Retina (tissue), 1 donor: ENCODE measurements at places on chromosomes 3 and 15.

DNA sequence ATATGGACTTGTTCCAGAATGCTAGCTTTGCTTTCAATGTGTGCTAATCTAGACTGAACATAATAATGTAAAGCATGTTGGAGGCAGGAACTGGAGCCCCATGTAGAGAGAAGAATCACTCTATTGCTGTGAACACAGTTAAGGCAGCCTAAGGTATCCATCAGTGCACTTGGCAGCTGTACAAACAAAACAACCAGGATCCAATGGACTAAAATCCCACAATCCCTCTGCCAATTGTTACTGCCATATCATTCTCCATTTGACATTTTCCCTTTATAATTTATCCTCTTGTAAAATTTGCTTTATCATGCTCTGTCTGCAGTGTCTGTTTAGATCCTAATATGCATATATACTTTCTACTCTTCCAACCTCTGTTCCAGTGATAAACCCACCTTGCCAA is 756.8 kb upstream of the LMCD1 start:
- DNase-seq, result no peak

- DNase-seq, result no peak
These were observed 190.0 kb downstream of the PLCH1 start for GRCh38 chr3:155554777-155555451.

- peak; percentile 24 for DNase-seq
These were observed 353.8 kb downstream of the FGF12 start for GRCh38 chr3:192373586-192373985.

DNA sequence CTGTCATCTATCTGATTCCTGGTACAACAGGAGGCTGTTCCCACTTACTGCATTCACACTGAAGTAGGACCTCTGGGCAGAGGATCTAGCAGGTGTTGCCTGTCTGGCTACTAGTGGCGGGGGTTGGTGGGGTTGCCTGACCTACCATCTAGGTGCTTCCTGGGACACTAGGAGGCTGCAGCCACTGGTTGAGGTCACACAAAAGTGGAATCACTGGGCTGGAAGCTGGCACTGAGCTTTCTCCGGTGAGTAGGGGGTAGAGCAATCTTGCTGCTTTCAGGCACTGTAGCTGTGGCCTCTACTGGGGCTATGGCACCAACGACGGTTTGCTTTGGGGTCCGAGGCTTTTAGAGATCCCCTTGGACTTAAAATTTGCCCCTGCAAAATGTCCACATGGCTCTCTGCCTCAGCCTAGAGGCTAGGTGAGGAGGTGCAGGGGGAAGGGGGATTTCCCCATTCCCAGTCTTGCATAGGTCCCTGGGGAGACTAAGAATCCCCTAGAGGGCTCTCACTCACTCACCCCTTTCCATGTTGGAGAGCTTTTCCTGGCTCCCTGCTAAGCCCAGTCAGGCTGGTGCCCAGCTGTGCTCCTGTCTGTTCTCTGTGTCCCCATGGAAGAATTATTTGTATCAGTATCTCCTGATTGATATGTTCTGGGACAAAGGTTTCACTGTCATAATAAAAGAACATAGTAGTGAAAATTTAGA is 397.7 kb upstream of the EPHA6 start:
- DNase-seq, result no peak

- no peak for DNase-seq
These were observed 79.0 kb downstream of the SERPINI1 start for GRCh38 chr3:167814441-167814951.

DNA sequence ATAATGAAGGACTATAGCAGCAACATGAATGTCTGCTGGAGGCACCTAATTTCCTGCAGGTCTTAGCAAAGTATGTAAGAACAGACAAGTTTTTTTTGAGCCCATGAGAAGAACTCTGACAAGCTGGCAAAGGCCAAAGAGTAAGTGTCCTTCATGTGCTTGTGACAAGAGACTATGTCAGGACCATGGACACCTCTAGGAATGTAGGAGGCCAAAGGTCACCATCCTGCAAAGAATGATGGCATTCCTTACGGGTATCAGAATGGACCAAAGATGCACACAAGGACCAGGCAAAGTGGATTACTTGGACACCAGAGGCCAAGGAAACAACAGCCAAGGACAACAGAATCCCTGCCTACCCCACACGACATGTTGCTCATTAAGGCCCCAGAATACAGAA is 858.5 kb upstream of the CFAP20DC start:
- no peak for DNase-seq

GRCh38 chr3:1910322-1910721 is 188.3 kb upstream of the CNTN4 start:
- peak; percentile 34 for DNase-seq

DNA sequence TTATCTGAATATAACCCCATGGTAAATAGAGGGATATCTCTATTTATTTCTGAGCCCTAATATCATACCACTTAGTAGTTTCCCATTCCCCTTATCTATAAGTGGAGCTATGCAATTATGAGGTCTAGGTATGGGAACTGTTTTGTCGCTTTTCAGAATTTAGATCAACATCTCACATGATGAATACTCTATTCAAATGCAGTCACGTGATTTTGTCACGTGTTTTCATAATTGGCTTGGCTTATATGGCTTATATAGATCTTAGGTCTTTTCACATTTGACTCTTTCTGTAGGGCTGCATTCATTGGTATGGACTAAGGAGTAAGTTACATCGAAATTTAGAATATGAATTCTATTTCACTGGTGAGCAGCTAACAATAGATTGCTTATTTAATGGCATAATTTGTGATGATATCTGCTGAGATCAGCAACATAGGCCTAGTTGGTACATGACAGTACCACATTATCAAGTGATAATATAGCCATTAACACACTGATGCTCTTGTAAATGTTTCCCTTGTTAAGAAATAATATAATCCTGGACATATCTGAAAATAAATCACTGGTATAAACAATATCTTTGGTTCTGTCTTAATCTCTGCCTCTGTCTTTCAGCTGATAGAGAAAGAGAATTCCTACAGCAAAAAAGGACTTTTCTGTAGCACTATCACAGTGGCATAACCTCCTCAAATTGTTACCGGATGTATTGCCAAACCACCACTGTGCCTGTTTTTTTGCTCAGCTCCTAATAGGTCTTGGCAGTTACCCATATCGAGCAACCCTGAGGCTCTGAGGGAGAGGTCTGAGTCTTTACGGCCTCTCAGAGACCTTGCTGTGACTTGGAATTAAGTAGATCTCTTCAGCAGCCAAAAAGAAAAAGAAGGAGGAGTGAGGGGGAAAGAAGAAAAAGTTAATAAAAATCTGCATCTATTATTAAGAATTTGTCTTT is 357.1 kb downstream of the ZPLD1 start:
- no peak for DNase-seq

DNA sequence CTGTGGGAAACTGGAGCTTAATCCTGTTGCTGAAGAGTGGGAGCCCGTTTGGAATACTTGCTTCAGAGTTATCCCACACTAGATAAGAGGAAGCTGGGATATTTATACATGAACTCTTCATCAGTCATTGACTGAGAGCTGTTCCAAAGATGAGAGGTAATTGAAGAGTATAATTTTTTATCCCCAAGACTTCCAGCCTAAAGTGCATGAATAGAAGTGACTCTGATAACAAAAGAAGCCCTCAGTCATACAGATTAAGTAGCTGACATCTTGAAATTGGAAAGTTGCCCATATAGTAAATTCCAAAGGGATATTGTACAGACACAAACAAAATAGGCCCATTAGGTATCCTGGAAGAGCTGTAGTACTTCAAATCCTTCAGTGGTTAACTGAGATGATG is 268.0 kb downstream of the EPHA3 start:
- no peak for DNase-seq

GRCh38 chr3:171173736-171174135 is 147.2 kb upstream of the SLC2A2 start:
- no peak for DNase-seq

- DNase-seq, result no peak
These were observed 596 bp downstream of the BTD start for GRCh38 chr3:15602146-15602536.

DNA sequence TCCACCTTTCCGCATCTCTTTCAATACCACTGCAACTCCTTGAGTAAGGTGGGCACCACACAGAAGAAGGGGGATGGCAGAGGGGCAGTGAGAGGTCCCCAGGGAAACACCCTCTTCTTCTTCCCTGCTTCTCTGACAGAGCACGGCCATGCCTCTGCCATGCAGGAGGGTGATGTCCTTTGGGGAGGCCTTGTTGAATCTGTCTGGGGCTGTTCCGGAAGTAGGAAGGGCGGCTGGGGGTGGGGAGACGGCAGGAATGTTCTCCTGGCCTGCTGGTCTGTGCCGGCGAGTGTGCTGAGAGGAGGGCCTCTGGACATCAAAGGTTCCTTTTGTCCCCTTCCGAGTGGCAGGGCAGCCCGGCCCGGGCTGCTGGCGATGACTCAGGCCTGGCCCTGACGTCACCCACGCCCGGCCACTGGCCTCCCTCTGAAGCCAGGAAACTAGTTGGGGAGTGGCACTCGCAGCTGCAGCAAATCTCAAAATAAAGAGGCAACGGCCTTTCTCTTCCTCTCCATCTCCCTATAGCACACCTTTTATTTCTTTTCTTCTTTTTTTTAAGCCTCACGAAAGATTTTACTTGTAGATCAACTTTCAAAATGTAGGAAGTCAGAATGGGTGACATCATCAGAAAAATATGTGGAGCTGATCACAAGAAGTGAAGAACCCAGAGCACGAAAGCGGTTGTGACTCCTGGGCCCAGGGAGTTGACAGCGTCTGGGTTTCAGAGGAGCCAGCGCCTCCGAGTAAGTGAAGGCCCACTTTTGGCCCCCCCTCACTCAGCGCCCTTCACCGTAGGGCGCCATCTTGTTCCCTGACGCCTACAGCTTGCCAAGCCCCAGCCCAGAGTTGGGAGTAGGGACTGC is at the start of gene ZBTB38:
ZBTB38 (plus strand) TSS at position 443 of the 863 bp plus-strand sequence. CDS start 73,885 bp downstream, outside the sequence.
- peak; percentile 73 for DNase-seq

DNA sequence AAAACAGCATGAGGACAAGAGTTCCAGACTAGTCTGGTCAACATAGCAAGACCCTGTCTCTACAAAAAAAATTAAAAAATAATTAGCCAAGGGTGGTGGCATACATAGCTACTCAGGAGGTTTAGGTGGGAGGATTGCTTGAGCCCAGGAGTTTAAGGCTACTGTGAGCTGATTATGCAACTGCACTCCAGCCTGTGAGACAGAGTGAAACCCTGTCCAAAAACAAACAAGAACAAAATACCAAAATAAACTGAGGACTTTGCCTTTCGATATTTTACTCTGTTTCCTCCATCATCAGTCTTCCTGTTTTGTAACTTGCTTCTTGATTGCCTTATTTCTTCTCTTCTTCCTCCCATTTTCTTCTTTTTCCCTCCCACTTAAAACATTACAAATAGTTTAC is 504.4 kb downstream of the ROBO1 start:
- DNase-seq, result no peak

- no peak for DNase-seq
These were observed at the start of gene PCBP4 for GRCh38 chr3:51967384-51968169. Gene PCBP4 (minus strand): TSS chr3:51967454. CDS start chr3:51961240, 6,214 bp downstream.

DNA sequence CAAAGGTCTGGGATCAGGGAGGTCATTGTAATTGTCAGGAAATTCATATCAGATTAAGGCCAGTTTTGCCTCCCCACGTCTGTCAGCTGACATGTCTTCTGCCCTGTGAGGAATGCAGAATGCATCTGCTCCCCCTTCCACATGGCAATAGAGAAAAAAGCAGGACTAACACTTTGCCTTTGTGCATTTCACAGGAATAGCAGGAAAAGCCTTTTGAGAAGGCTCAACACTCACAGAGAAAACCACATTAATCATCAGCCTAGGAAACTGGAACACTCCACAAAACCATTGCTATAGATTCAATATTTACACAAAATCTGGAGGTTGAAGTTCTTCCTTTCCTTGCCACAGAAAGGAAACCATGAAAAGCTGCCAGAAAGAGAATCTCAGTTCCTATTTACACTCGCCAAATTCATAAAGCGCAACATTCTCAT is 165.2 kb upstream of the HES1 start:
- DNase-seq, result no peak

DNA sequence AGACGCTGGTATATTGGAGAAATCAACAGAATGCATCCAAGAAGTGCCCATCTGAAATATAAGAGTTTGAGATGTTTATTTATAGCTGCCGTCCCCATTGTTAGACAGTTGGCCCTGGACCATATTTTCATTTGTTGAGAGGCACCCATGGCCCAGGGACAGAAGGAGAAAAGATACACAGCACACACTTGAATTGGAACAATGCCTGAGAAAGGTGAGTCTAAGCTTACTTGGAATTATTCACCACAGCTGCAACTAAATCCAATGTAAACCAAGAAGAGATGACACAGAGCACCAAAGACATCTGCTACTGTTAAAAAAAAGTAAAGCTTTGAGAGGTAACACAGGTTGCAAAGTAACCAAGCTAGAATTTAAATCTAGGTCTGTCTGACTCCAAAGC is 525.5 kb upstream of the NAALADL2 start:
- DNase-seq, result no peak

DNA sequence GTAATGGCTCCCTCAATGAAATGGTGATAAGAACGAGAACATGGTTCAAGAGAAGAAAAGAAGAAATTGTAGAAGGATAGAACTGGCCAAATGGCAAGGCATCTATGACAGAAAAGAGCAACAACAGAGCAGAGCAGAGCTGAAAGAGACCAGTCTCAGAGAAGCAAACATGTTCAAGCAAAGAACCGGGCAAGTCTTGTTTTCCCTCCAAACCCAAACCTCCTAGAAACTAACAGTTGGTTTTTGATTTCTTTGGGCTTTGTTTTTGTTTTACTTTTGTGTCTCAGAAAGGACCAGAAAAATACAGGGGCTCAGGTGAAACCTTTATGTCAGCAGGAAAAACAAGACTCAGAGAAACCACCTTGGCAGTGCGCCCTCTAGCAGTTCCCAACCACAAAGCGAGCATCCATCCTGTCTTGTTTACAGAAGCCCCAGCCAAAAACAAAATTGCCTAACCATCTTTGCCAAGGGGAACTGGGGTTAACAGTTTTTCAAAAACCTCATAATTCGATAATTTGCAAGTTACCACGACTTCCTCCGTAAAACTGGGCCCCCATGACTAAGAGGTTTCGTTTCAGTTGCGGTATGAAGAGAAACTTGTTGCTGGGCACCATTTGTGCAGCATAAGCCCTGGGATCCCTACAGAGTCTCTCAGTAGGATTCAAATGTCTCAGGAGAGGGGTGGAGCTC is 159.2 kb upstream of the SLC24A5 start:
- no peak for DNase-seq

GRCh38 chr15:98873441-98874218 is 134.0 kb downstream of the PGPEP1L start:
- peak; percentile 66 for DNase-seq

- no peak for DNase-seq
These were observed 39.4 kb downstream of the ARPP21 start for GRCh38 chr3:35678643-35679161.

GRCh38 chr3:64341296-64341695 is 116.0 kb upstream of the PRICKLE2 start:
- DNase-seq, result no peak

DNA sequence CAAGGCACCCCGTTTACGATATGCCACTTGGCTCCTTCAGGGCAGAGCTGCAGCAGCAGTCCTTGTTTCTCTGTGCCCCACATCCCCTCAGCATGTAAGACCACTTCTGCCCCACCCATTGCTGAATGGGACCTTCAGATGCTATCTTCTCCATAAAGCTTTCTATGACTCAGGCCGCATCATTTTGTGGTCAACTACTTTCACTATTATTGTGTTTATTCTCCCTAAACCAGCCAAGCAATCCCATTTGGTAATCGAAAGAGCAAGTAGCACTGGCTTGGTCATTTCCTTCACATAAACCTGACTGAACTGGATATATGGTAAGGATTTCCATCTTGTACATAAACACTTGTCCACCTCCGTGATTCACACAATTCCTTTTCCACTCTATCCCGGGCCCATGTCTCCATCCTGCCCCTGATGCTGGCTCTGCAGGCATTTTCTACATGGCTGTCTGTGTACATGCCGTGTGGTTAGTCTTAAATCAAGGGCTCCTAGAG is 25.7 kb downstream of the LIPC start:
- DNase-seq, result no peak

- no peak for DNase-seq
These were observed 169.4 kb downstream of the FNDC3B start for GRCh38 chr3:172208586-172209332.
